ENCODE measurements at places on chromosomes 1 and 21.

DNA sequence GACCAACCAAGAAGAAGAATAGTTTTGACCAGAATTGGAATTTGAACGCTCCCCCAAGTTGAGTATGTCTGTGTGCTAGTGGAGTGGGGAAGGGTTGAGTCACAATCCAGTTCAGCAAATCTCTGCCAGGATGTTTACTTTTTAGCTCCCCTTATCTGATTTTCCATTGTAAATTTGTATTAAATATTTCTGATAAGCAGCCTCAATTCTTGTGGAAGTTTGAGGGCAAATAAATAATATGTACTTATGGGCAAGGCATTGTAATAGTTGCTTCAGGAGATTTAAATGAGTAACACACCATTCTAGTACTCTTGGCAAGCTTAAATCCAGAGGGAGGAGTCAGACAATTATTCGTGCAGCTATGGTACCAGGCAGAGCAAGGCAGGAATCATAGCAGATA, 14.4 kb downstream of the CXADR start:
- peak; percentile 36 for DNase-seq

- DNase-seq, result no peak
Measured at GRCh38 chr21:15094706-15095105, 29.9 kb upstream of the NRIP1 start.

- peak; percentile 63 for DNase-seq
Measured at GRCh38 chr1:58477390-58477789, 69.1 kb downstream of the OMA1 start.

- no peak for DNase-seq
Measured at GRCh38 chr1:115021145-115021544, 8.5 kb upstream of the TSHB start.

DNA sequence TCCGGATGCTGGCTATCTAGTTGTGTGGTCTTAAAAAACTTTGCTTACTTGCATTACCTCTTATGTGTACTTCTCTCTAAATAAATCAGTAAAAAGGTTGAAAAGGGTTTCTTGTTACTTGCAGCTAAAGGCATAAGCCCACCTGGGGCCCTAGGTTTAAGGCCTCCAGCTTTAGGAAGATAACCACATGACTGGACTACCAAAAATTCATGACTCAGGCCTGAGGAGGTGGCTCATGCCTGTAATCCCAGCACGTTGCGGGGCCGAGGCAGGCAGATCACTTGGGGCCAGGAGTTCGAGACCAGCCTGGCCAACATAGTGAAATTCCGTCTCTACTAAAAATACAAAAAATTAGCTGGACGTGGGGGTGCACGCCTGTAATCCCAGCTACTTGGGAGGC, 142.9 kb downstream of the APP start:
- peak; percentile 47 for DNase-seq

DNA sequence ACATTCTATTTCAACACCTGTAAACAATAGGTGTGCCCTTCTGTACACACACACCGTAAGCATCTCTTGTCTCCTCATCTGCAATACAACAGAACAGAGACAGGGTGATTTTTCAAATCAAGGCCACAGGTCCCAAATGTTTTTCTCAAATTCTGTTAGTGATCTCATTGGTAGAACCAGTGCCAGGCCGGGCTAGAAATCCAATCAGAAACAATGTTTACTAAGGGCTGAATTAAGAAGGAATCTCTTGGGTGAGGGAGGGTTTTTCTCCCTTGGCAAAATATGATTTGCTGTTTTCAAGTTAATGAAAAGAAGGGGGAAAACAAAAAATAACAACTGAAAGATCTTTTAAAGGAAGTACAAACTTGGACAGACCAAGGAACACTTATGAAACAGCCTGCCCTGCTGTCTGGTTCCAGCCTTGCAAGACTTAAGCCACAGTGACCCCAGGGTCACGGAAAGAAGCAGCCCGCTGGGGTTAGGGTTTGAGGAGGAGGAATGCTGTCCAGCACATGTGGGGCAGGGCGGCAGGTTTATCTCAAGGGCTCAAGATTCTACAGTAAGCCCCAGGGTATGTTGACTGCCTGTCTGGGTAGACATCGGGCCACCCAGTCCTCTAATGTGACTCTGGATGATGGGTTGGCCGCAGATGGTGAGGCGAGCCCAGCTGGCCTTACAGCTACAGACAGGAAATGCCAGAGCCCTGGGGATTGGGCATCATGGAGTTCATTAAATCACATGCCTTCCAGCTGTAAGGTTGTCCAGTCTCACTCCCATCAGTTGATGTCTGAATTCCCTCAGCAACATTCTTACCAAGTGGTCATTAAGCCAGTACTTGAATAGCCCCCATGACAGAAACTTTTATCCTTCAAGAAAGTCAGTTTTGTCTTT, 73.3 kb upstream of the SLC44A3 start:
- DNase-seq, result no peak

- no peak for DNase-seq
Measured at GRCh38 chr1:216531263-216532239, 108.3 kb upstream of the USH2A start.

DNA sequence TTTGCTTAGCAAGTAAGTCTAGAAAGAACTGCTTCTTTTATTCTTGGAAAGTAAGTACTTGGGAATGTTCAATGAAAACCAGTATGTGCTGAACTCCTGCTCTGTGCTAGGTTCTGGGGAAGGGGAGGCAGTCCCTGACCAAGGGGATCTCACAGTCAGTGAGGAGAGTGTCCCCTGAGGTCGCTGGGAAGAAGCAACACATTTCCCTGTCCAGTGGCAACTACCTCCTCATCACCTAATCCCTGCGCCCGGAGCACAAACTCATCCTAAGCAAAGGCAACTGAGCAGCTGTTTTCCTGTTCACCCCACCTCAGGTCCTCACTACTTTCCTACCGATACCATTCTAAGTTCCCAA, 61.7 kb upstream of the ANGPTL1 start:
- DNase-seq, result no peak

- peak; percentile 54 for DNase-seq
Measured at GRCh38 chr1:12617511-12617900, 504 bp downstream of the DHRS3 start.

- DNase-seq, result no peak
Measured at GRCh38 chr1:3828391-3828790, 28.6 kb downstream of the CEP104 start.

DNA sequence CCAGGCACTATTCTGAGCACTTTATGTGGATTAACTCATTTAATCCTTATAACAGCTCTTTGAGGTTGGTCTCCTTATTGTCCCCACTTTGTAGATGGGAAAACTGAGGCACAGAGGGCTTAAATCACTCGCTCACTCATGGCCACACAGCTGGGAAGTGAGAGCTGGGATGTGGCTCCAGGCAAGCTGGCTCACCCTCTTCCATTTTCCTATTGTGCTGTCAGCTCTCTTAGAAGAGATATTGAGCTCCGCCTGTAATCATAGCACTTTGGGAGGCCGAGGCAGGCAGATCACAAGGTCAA, 3.8 kb upstream of the COL8A2 start:
- no peak for DNase-seq

DNA sequence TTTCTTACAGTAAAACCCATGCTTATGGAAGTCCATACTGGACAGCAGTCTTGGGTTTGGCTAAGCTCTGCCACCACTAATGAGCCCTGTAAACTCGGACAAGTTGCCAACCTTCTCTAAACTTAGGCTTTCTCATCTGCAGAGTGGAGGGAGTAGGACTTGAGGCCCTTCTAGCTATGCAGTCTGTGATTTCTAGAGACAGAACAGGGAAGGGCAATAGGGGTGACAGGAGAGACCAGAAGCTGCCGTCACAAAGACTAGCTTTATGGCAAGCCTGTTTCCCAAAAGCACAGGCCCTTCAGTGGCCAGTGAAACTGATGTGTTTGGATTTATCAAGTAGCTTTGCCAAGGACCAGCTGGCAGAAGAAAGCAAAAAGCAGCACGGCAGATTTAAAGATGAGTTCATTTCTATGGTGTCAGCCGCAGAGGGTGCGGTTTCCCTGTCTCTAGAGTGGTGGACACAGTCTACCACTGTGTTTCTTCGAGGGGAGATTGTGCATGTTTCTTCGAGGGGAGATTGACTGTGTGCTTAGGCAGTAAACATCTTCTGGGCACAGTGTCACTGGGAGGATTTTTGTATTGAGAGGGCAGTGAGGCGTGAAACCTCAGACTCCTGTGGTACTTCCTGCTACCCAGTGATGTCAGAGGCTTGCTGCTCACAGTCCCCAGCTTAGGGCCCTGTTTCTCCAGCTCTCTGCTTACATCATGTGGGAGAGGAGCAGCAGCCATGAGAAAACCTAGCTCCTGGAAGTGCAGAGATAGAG, 119.0 kb downstream of the ROR1 start:
- DNase-seq, result no peak

DNA sequence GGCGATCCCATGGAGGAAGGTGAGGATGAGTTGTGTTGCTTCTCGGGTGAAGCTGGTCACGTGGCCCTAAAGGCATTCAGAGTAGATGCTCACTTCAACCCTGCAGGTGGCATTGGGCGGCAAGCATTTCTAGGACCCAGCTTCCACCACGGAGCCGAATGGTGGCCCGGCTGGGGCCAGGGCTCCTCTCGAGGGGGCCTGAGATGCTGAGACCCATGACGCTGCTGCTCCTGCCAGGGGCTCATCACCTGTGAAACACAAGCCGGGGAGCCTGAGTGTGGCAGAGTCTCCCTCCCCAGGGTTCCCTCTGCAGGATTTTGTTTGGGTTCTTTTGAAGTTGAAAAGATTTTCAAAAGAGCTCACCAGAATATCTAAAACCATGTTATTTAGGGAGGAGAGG, 41.2 kb downstream of the ABCG1 start:
- no peak for DNase-seq

DNA sequence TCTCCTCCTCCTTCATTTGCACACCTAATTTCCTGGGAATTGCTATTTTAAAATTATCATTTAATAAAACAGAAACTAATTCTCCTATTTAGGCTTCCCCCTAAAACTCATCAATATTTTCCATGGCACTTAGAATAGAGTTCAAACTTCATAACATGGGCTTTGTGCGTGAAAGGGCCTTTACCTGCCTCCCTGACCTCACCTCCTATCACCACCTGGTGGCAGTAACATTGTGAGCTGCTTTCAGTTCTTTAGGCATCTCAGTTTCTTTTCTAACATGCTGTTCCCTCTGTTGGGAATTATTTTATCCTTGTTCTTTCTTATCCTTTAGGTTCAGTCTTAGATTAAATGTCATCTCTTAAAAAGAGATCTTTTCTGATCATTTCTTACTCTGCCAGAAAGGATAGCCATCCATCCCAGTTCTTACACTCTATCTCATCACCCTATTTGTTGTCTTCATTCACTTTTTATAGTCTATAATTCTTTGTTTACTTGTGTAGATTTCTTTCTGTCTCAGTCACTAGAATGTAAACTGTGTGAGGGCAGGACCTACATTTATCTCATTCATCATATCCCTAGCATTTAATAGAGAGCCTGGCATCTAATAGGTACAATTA, 133.8 kb upstream of the KIAA1614 start:
- peak; percentile 46 for DNase-seq

DNA sequence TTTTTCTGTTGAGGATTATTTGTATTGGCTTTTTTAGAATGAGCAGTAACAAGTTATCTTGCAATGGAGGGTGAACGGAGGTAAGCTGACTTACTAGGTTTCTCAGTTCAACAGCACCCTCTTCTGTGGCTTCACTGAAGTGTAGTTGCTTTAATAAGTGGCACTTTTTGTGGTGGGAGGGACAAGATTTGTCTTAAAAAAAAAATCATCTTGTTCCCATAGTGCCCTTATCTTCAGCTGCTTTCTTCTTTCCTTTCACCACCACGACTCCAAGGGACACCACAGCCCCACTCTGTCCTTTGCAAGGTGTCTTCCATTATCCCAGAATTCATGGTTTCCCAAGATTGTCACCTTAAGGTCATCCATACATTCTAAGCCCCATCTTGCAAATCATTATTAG, 92.9 kb downstream of the PIGK start:
- peak; percentile 84 for DNase-seq

- DNase-seq, result peak; percentile 42
Measured at GRCh38 chr1:101291562-101292380, 55.0 kb downstream of the S1PR1 start.

DNA sequence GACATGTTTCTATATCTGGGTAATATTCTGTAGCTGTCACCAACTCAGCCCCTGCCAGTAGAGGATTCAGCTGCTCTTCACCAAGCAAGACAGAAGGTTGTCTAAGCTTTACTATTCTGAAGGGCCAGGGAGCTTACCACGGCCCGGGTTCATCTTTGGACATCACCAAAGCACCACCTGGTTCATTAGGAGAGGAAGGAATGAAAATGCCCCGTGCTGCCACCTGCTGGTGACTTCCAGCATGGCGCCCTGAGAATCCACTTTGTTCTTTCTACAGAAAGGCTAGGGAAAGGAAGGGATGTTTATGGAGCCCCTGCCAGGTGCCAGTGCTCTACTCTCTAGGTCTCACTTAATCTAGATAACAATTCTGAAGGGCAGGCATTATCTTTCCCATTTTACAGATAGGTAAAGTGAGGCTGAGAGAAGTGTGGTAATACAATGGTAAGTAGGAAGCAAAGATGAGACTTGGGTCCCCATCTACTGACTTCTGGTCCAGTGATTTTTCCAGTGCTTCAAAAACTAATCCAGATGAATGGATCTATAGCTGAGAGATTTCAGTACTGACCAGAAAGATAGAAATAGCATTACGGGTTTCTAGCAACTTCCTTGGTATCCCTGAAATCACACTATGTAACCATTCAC, 79.5 kb downstream of the BEND5 start:
- peak; percentile 69 for DNase-seq

GRCh38 chr1:23442751-23443150, 18.2 kb upstream of the TCEA3 start:
- DNase-seq, result no peak

DNA sequence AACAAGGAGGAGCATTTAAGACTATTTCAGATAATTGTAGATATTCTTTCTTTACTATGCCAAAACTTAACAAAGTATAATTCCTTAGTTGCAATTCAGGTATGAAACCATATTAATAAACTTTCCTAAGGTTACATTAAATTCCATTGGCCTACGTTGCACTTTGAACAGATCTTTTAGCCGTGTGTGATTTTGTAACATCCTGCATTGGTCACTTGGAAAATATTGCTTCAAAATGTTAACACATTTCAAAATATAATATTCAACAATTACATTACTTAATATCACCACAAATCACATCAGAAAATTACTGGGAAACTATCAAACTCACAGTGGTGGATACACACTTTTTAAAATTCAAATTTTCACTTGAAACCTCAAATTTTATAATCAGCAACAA, 20.2 kb downstream of the ETS2 start:
- no peak for DNase-seq

GRCh38 chr21:44780767-44781459, 20.7 kb downstream of the UBE2G2 start:
- no peak for DNase-seq
